RCC 7860 (cell line): ENCODE measurements at places on chromosomes 2 and 18.

- DNase-seq: peak; percentile 46
Measured at GRCh38 chr18:5975111-5976002, 80.0 kb upstream of the TMEM200C start.

DNA sequence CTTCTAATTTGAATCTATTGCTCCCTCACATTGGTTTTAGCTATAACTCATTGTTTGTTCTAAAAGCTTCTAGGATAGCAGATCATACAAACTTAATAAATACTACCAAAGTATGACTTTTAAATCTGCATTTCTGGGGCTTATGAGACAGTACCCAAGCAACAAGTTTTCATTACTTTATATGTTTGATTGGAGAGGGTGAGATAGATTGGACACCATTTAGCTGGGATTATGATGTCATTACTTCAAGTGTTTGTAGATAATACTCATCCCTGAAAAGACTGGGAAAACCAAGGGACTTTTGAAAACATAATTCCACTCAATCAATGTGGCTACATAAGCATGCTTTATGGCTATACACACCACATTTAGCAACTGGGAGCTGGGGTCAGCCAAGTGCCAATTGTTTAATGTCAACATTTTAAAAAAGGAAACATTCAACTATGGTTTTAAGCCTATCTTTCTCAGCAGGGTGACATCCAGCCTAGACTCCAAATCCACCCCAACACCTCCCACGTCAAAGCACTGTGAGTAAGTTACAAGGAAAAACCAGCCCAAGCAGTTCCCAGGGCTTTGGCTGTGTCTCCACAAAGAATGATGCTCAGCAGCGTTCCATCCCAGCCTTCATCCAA lies 119.9 kb downstream of the ETAA1 start:
- DNase-seq: no peak

DNA sequence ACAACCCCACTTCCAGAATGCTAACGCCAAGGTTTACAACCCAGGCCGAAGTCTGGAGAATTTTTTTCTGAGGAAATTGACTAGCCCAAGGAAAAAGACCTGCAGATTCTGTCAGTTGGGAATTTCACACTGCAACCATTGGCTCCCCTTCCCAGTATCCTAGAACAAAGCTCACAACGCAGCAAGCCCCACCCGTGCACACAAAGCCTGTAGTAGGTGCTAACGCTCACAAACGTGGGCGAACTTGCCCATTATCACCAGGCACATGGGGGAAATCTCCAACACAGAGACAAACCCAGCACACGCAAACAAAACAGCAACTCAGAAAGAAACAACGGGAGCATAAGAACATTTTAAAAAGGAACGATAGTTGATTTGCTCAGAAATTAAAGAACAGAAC lies 265.1 kb downstream of the EIPR1 start:
- DNase-seq: no peak

- DNase-seq: no peak
Measured at GRCh38 chr2:23689891-23690290, 237.0 kb downstream of the ATAD2B start.

GRCh38 chr18:3330622-3331021 lies 68.7 kb downstream of the MYL12B start:
- DNase-seq: no peak

DNA sequence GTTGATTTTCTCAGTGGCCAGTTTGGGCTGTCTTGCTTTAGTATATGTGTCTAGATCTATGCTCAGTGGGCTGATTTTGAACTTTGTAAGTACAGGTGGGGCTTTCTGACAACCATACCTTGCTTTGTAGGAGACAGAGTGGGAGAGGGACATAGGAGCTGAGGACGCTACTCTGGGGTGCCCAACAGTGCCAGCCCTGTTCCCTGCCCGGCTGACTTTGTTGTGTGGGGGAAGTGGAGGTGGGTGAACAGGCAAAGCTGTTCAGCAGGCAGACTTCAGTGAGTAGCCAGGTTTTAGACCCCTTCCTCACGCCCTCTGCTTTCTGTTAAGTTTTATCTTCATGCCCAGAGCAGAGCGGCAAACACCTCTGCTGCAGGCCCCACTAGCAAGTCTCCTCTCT lies 44.2 kb upstream of the DOCK10 start:
- DNase-seq: no peak

DNA sequence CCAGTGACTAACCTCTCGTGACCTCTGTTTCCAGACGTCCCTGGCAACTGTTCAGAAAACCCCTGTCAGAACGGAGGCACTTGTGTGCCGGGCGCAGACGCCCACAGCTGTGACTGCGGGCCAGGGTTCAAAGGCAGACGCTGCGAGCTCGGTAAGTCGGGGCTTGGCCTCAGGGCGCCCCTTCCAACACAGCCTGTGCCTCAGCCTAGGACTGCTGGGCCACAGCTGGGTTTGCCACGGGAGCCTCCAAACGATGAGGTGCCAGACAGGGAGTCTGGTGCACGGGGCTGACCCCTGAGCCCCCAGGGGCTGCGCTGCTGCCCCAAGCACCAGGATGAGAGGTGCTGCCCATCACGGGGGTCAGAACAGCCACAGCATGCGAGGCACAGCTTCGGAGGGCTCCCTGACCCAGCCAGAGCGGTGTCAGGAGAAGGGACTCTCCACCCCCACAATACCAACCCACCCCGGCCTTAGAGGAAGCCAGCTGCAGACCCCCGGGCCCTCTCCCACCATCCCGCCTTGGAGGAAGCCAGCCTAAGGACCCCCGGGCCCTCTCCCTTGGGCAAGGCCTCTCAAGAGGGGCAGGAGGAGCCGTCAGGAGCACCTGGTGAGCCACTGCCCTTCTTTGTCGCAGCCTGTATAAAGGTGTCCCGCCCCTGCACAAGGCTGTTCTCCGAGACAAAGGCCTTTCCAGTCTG lies 20.3 kb downstream of the MTERF4 start:
- no peak for DNase-seq

GRCh38 chr18:55461848-55462247 lies 126.1 kb downstream of the TCF4 start:
- DNase-seq: no peak

- no peak for DNase-seq
Measured at GRCh38 chr18:56374007-56374655, 264.3 kb downstream of the TXNL1 start.

DNA sequence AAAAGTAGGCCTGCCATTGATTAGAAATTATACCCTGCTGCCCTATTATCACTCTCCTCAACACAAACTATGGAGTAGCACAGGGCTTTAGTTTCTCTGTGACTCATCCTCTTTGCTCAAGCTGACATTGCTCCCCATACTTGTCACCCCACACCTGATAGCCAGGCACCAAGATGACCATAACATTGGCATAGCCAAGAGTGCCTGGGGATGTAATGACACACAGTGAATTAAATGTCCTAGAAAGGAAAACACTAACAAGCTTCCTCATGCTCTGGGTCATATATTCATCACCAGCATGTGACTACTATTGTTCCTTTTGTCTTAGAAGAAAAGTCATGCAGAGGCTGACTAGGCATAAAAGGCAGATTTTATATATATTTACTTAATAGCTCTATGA lies 137.8 kb upstream of the RND3 start:
- DNase-seq: peak; percentile 63

- DNase-seq: no peak
Measured at GRCh38 chr2:183532514-183532913, 408.3 kb downstream of the NUP35 start.

DNA sequence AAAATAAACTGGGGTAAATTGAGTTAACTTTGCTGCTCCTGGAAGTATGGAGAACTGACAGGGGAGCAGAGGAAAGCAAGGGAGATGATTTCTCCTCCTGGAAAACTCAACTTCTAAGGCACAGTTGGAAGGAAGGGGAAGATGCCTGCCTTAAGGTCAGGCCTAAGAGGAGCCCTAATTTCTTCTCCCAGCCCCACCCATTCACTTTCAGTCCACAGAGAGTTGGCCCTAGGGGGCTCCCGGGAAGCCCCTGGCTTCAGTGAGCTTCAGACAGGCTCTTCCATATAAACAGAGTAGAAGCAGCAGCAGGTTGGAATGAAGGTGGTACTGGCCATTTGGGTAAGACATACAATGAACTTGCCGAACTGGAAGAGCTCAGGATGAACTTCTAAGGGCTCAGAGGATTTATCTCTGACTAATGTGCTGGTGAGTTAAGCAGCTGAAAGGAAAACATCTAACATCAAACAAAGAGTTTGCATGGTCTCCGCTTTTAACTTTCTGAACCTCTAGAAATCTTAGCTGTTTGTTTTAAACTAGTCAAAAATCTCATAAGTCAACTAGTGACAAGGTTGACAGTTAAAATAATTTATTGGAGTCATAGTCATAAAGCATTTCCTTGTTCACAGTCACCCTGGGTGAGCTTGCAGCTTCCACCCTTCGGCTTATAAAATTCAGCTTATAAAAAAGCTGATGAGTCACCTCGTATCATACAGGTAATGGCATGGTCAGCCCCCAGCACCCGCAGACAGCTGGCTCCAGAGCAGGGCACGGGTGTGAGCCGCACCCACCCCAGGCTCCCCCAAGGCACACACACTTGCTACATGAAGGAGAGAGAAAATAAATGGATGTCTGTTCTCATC lies 9.8 kb downstream of the MALL start:
- DNase-seq: peak; percentile 95

- DNase-seq: no peak
Measured at GRCh38 chr2:64015898-64016297, 3.3 kb downstream of the VPS54 start.

DNA sequence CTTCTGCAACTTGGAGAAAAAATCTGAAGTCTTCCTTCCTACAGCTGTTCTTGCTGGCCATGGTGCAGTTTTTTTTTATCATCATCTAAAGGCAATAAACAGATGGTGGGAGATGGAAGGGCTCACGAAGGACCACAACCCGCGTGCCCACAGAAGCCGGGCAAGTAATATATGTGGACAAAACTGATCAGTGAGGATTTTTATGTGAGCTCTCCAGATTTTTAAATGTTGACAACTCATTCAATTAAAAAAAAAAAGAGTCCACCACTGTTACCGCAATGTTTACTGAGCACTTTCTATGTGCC lies 55.9 kb upstream of the CREB1 start:
- no peak for DNase-seq

GRCh38 chr2:150688016-150688415 lies 200.5 kb upstream of the RND3 start:
- no peak for DNase-seq

GRCh38 chr18:78511666-78512601 lies 467.7 kb upstream of the SALL3 start:
- DNase-seq: no peak

- no peak for DNase-seq
Measured at GRCh38 chr2:117330641-117331040, 483.9 kb upstream of the DDX18 start.

GRCh38 chr2:39504790-39505335 lies 67.8 kb upstream of the MAP4K3 start:
- DNase-seq: peak; percentile 44

- DNase-seq: no peak
Measured at GRCh38 chr18:33803636-33804035, 225.6 kb downstream of the ASXL3 start.

DNA sequence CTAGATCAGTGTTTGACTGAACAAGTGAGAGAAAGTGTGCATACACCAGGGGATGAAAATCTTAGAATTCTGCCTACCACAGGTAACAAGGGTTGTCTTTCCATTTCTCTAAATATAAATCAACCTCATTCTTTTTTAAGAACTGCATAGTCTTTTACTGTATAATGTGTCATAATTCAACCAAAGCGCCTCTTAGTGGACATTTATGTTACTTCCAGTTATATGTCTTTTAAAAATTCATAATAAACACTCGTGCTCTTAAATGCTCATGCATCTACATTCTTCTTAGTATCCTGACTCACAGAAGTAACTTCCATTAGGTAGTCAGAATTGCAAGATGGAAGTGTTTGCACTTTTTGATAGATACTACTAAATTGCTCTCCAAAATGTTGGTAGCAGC lies 76.2 kb downstream of the CHRNA1 start:
- peak; percentile 22 for DNase-seq

- DNase-seq: no peak
Measured at GRCh38 chr2:148955798-148956197, 80.8 kb downstream of the KIF5C start.

- no peak for DNase-seq
Measured at GRCh38 chr18:6509832-6510231, 95.1 kb upstream of the L3MBTL4 start.

DNA sequence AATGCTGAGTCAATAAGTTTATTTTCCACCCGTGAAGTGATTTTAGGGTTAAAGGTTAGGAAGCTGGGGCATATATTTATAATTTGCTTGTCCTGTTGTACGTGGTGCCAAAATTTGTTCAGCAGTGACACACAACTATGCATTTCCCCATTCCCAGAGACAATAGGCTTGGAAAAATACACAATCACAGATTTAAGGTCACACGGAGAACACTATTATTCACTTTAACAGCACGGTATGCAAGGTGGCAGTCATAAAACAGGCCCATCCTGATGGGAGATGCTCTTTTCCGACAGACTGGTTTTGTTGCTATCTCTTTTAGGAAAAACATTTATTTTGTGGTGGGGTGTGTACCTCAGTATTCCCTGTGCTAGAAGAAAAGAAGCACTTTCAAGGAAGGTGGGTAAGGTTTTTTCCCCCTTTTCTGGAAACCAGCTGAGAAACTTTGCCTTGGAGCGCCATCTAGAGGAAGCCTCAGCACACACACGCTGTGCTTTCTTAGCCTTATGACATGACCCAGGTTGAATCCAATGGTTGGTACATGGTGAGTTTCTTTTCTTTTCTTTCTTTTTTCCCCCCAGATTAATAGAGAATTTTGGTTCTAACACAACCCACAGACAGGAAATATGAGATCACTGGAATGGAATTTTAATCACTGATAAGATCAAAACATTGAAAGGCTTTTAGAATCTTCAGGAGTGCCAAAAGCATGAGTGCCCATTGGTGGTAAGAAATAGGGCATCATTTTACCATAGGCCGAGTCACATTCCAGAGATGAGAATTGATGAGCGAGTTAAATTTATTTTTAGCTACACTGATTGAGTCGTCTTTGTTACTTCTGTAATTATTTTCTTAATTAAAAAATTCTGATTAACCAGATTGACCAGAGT lies 332.1 kb downstream of the AGPS start:
- peak; percentile 28 for DNase-seq

DNA sequence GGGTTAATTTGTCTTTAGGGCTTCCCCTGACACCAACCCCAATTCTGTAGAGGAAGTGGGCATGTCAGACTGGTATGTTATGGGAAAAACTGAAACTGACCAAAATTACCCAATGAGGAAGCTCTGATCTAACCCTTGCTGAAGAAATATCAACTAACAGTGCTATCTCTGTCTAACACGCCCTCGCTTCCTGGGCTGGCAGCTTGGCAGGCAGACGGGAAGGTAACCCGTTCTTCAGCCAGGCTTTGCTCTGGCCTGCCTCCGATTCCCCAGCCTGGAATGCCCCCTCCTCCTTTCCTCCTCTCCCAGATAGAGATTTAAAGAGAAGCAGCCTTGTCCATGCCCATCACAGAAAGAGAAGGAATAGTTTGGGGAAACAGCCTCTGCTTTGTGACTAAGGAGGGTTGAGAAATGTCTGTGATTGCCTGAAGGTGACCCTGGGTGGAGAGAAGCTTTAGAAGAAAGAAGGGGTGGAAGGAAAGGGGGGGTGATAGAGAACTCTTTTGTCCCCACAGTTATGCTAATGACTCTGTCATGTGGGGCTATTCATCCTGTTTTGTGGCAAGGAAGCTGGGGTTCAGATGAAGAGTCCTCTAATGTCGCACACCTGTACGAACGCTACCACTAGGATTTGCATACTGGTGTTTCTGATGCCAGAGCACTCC lies 15.4 kb downstream of the HK2 start:
- DNase-seq: no peak

- no peak for DNase-seq
Measured at GRCh38 chr2:28709101-28709500, 42.5 kb upstream of the PPP1CB start.

- DNase-seq: no peak
Measured at GRCh38 chr2:203412546-203413331, 84.5 kb downstream of the ABI2 start.
